CD4-positive, alpha-beta T cell treated with Interleukin-4 for 4 hours (primary cell): ENCODE measurements at places on chromosomes 7 and 10.

DNA sequence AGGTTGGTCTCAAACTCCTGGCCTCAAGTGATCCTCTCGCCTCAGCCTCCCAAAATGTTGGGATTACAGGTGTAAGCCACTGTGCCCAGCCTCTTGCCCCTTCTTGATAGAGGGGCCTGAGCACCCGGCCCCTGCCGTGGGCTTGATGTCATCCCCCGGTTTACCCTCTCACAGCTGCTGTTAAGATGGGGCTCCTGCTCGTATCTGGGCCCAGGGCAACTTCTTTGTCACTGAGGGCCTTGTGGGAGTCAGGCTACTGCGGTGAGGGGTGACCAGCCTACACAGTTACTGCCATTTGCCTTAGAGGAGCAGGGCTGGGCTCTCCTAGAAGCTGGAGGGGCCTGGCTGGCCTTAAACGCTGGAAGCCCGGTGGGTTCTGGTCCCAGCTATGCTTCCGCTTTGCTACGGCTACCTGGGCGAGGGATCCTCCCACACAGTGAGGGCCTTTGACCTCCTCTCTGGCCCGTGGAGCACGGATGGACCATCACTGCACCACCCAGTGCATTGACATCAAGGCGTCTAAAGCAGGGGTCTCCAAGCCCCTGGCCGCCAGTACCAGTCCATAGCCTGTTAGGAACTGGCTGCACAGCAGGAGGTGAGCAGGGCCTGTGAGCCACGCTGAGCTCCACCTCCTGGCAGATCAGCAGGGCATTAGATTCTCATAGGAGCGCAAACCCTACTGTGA, 1.1 kb upstream of the TMEM130 start:
- DNase-seq, result no peak

- no peak for DNase-seq
Observed at GRCh38 chr10:131180086-131180485, 131.4 kb downstream of the TCERG1L start.

GRCh38 chr7:84700563-84701370, 486.1 kb downstream of the SEMA3D start:
- no peak for DNase-seq

- no peak for DNase-seq
Observed at GRCh38 chr7:99042957-99043356, 101.0 kb downstream of the SMURF1 start.

DNA sequence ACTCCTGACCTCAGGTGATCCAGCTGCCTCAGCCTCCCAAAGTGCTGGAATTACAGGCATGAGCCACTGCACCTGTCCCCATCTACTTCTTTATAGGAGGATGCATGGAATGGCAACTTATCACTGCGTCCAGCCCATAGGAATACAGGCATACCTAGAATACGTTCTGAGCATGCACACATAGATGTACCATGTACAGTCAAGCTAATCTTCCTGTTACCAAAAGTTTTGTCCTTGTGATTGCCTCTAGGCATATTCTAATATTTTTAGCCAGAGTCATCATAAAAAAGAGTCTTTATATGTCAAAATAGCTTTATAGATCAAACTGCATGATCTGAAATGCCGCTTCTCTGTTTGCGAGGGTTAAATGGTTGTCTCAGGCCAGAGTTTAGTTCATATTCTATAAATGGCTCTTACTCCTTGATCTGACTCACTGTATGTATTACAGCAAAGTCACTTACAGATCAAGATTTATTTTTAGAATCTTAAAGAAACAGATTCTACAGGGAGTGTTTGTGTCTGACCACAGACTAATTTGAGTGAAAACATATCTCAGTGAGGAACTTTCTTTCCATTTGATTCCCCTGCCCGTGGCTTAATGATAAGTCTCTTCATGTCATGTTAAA, 210.9 kb downstream of the CREB5 start:
- no peak for DNase-seq

- no peak for DNase-seq
Observed at GRCh38 chr7:20696803-20697333, 81.4 kb downstream of the ABCB5 start.

- peak; percentile 8 for DNase-seq
Observed at GRCh38 chr7:92880212-92881090, 44.1 kb upstream of the CDK6 start.

DNA sequence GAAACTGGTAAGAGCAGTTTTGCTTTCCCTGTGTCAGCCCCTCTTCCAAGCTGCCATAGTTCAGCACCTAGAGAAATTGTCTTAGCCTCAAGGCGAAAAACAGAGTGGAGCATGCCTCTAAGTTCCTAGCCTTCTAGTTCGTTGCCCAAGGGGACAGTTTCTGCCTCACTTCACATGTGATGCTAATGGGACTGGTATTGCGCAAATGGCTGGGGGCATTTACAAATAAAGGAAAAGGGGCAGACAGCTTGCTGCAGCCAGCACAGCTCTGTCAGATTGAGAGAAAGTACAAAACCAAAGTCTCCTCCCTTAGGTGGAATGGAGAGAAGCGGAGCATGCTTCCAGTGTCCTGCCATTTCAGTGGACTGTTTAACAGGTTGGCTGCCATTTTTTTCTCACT, 567.7 kb downstream of the ETV1 start:
- DNase-seq, result no peak

DNA sequence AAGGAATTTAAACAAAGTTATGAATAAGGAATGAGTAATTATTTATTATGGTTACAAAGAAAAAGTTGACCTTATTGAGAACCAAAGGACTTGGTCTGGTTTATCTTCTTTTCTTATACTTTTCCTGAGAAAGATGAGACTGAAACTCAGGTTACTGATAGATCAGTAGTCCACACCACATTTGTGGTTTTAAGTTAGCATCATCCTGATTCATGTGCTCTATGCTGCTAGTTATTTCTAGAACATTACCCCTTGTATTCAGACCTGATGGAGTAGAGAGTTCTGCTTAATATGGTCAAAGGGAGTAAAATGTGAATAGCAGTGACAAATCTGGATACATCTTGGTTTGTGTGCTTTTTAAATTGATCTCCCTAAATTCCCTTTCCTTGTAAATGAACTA, 63.8 kb downstream of the FOXP2 start:
- no peak for DNase-seq

GRCh38 chr10:5497948-5498730, 1.2 kb downstream of the CALML5 start:
- DNase-seq, result no peak

DNA sequence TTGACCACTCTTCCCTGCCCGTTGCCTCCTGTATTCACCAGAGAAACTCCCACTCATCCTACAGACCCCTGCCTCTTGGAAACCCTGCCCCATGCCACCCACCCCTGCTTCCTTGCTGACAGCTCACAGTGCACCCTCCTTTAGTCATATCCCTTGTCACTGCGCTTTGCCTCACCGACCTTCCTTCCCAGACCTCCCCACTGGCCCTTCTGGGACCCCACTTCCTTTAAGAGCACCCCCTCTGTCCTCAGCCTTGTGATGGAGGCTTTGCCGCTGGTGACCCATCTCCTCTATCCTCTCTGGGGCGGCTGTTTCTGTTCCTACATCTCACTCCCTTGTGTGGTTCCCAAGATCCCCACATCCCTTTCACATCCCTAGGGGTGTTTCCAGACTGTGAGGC, 92.8 kb upstream of the ZMIZ1 start:
- DNase-seq, result no peak

- no peak for DNase-seq
Observed at GRCh38 chr10:61663466-61663865, 737 bp downstream of the CABCOCO1 start.

- DNase-seq, result no peak
Observed at GRCh38 chr10:45443101-45444009, 69.3 kb downstream of the ALOX5 start.

- DNase-seq, result no peak
Observed at GRCh38 chr7:44858161-44858560, 10.3 kb upstream of the H2AZ2 start.

- no peak for DNase-seq
Observed at GRCh38 chr7:30700941-30701340, 18.7 kb upstream of the CRHR2 start.

- DNase-seq, result no peak
Observed at GRCh38 chr7:137820677-137821420, 25.9 kb downstream of the DGKI start.

DNA sequence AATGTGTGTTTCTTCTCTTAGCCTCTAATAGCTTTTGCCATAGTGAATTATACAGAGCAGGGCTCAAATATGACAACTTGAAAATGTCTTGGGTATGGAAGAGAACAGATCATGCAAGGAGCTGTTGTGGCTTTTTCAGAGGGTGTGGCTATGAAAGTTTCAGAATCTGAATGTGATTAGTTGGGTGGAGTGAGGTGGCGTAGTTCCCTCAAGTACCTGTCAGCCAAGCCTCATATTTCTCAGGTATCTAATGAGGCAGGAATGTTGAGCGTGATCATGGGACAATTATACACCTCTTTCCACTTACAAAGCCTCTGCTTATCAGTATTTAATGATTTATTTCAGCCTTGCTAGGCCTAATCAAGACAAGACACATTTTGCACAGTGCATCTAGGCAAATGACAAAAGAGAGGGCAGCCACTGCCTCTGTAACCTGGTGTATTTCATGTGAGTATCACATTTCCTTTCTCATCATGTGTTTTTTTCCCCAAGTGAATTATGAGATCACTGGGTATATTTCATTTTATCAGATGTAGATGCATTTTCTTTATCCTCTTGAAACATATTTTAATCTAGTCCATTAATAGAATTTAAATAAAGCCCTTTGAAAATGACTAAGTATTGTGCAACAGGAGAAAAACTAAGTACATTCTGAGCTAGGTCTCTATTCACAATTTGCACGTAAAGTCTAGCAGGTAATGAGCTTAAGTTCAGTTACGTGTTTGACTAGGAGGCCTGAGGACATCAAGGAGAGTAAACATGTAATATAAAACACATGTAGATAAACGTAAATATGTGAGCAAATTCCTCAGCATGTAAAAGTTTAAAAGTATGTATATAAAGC, 644.4 kb upstream of the IGFBP3 start:
- no peak for DNase-seq

DNA sequence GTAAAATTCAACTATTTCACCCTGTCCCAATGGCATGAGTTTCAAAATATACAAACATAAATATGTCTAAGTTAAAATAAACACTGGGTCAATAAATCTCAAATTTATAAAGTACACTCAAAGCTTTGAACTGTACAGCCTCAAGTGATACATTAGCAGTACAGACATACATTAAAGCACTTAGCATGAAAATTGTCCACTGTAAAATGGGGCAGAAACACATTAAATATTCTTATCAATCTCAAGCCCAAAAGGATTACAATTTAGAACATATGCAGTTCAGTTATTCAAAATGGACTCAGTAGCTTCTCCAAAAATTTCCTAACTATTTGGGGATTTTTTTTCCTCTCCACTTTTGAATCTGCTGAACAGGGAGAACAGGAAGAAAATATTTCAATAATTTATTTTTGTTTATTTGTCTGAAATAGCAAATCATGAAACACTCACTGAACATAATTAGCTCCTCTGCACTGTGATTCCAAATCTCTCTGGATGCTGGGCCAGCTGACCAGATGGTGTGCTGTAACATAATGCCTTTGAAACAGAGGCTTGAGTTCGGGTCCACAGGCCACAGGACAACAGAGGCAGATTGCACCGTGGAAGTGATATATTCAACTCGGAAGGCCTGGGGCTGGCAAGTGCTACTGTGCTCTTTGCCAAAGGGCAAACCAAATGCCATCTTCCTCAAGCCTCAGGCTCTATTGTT, 248.9 kb upstream of the LRRN3 start:
- DNase-seq, result no peak

DNA sequence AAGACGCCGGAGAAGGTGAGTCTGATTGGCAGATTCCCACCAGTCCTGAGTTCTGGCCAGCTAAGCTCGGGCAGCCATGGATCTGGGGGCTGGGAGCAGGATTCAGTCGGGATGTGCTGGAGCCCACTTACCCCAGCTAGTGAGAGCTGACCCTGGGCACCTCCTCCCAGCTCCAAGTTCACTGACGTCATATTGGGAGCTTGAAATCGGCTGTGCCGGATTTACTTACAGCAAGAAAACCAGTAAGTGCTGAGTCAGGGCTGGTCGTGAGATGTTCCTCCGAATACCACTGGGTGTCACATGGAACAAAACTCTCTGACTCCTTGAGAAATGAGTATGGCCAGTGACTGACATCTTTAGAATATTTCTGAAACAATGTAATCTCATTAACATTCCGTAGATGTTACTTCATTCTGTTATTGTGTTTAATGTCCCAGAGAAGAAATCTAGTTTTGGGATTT, 621.2 kb downstream of the SDK1 start:
- DNase-seq, result no peak

GRCh38 chr7:129778770-129779601, 167.5 kb downstream of the NRF1 start:
- DNase-seq, result no peak

DNA sequence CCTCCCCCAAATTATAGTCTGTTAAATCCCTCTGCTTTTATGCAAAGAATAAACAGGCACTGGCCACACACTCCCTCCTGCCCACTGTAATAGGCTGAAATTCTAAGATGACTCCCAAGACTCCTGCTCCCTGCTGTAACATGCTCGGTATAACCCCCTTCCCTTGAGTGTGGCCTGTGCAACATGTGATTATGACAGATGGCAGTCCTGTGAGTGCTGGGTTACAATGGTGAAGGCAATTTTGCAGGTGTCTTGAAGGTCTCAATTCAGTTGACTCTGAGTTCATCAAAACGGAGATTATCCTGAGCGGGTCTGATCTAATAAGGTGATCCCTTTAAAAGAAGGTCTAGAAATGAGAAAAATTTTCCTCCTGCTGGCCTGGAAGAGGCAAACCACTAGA, 55.9 kb downstream of the CREB3L2 start:
- DNase-seq, result no peak

- DNase-seq, result no peak
Observed at GRCh38 chr7:43491984-43492383, 90.9 kb upstream of the STK17A start.

- no peak for DNase-seq
Observed at GRCh38 chr10:110360857-110361474, 56.2 kb upstream of the SMNDC1 start.

DNA sequence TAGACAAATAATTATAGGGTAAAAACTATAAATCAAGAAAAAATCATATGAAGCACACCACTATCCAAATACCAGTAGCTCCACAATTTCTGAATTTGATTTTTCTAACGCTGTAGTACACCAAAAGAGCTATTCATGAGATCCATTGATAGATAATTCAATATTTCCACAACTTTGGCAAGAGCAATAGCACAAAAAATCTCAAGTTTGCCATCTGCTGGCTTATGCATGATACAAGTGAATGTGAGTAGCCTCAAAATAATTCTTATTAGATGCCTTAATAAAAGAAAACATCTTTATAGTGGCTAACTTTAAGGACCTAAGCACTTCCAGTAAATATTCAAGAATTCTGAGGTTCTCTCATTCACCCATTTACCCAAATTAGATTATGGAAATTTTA, 2.2 kb upstream of the TMEM196 start:
- DNase-seq, result no peak
